Activated CD4-positive, alpha-beta memory T cell treated with anti-CD3 and anti-CD28 coated beads for 36 hours (primary cell): ENCODE measurements at places on chromosomes 2 and 18. TPM values are rescaled to one million over a fixed set of nuclear protein-coding genes. Genes with fewer than 3 reads are reported as not detected.
A peak's percentile ranks its signal among the peaks of the same experiment; 100 is the strongest.

Gene SH2D6
- 0.65 TPM for total RNA-seq

Gene CFC1
- not detected for total RNA-seq

Gene LOXHD1
- total RNA-seq: 0.05 TPM

Gene CNDP1
- total RNA-seq: not detected

Gene PAX3
- not detected for total RNA-seq

Gene DLX1
- total RNA-seq: not detected

Gene MLPH
- not detected for total RNA-seq

Gene CBLN2
- not detected for total RNA-seq

Gene CD226
- total RNA-seq: 66.8 TPM

Gene MEP1B
- not detected for total RNA-seq

DNA sequence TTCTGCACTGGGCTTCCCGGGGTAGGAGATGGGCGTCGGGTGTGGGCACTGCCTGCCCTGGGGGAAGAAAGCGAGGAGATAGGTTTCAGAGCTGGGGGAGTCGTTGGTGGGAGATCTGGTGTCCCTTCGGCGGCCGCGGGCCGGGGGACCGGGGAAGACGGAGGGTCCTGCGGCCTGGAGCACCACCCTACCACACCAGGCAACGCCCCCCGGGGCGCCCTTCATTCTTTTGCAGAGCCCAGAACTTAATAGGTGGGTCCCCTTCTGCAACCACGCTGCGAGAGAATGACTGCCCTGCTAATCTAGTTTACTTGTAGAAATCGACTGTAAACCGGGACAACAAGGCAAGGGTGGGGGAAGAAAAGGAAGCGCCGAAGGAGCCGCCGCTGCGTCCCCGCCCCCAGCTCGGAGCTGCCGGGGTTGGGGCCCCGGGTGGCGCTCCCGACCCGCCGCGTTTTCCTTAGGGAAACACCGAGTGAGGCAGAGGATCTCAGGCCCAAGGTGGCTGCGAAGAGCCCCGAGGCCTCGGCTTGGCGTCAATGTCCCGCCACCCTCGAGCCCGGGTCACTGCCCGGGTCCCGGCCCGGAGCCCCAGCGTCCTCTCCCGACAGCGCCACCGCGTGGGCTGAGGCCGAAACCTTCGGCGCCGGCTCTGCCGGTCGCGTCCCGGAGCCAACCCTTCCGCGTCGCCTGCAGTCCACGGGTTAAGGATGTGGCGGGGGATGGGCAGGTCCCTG lies 5.4 kb upstream of the SATB2 start:
- H3K36me3 ChIP-seq: peaks cover 2% of the 10 kb centered on the region
- peak overlapping the region; percentile 48 for H3K4me3 ChIP-seq
- H3K4me1 ChIP-seq: peaks cover 17% of the 10 kb centered on the region
- peak overlapping the region; percentile 45 for H3K27ac ChIP-seq
- H3K27me3 ChIP-seq: peaks cover 70% of the 10 kb centered on the region

DNA sequence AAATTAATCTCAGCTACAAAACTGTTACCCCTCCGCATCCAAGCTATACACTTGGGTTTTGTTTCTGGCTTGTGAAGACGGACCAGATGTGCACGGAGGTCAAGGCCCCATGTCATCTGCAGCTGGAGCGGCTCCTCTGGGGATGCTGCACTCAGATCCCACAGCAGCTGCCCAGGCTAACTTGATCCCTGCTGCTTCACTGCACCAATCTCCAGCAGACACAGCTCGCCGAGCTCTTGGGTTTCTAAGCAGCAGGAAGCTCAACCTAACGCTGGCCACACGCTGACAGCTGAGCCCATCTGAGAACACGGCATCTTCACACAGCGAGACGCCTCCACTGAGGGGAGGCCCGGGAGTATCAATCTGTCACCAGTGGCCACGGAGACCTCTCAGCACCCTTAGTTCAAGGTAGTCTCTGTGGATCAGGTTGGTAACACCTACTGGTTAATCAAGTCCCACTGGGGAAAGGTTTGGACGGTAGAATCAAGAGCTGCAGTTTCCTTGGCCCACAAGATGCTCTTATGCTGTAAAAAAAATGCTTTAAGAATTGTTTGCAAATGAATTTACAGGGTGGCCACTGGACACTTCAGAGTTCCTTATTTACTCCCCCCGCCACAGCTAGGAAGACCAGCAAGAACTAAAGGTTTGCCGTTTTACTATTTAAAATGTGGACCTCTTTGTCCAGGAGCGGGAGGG lies 67.5 kb downstream of the EMILIN2 start:
- H3K4me1 ChIP-seq: peaks cover 10% of the 10 kb centered on the region
- H3K27ac ChIP-seq: peak overlapping the region; percentile 28
- H3K36me3 ChIP-seq: peaks cover 45% of the 10 kb centered on the region
- no peaks in the 10 kb centered on the region for H3K27me3 ChIP-seq
- H3K4me3 ChIP-seq: no peak overlapping the region

DNA sequence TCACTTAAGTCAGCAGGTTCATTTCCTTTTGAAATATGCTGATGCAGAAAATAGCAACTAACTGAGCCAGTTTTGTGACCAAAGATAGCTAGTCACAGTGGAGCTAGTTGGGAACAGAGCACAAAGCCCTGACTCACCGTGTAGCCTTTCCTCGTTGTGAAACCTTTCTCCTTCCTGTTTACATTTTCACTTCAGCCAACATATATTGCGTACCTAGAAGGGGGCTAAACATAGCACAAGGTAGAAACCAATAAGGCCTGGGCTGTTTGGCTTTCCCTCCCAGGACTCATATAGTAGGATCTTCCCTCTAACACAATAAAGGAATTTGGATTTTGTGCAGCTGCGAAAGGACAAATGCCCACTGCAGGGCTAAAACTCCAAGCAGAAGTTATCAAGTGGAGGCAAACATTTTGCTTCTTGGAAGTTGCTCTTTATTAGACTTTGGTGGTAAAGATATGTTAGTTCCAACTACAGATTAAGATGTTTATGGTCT lies 24.5 kb upstream of the LPIN2 start:
- no peaks in the 10 kb centered on the region for H3K36me3 ChIP-seq
- no peak overlapping the region for H3K27ac ChIP-seq
- DNase-seq: peak; percentile 45
- H3K27me3 ChIP-seq: no peaks in the 10 kb centered on the region

- DNase-seq: no peak
- no peaks in the 10 kb centered on the region for H3K36me3 ChIP-seq
- H3K27ac ChIP-seq: no peak overlapping the region
- H3K27me3 ChIP-seq: peaks cover 11% of the 10 kb centered on the region
- H3K4me1 ChIP-seq: peaks cover 7% of the 10 kb centered on the region
These were observed 14.1 kb downstream of the SLC4A3 start for GRCh38 chr2:219641390-219642068.

DNA sequence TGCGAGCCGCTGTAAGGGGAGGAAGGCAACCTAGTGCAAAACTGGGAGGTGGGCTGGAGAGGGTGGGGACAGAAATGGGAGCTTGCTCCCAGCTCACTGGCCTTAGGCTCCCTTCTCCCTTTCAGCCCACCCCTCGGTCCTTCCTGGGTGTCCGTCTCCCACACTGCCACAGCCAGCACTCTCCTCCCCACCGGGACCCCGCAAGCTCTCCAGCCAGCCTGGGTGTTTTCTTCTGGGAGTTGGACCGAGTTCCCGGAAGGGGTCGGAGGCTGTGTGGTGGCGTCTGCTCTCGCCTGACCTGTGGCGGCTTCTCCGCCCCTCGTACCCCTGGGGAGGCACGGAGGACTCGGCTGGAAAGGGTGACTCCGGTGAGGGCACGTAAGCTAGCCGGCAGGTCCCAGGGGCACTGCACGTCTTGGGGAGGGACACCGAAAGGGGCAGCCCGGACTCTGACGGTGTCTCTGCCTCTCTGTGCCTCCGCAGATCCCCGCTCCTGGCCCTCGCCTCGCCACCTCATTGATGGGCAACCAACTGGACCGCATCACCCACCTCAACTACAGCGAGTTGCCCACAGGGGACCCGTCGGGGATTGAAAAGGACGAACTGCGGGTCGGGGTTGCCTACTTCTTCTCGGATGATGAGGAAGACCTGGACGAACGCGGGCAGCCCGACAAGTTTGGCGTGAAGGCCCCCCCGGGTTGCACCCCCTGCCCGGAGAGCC lies 1.1 kb downstream of the LRATD1 start:
- peaks cover 45% of the 10 kb centered on the region for H3K27me3 ChIP-seq
- H3K27ac ChIP-seq: no peak overlapping the region
- peaks cover 5% of the 10 kb centered on the region for H3K4me1 ChIP-seq
- peaks cover 3% of the 10 kb centered on the region for H3K36me3 ChIP-seq
- DNase-seq: no peak

DNA sequence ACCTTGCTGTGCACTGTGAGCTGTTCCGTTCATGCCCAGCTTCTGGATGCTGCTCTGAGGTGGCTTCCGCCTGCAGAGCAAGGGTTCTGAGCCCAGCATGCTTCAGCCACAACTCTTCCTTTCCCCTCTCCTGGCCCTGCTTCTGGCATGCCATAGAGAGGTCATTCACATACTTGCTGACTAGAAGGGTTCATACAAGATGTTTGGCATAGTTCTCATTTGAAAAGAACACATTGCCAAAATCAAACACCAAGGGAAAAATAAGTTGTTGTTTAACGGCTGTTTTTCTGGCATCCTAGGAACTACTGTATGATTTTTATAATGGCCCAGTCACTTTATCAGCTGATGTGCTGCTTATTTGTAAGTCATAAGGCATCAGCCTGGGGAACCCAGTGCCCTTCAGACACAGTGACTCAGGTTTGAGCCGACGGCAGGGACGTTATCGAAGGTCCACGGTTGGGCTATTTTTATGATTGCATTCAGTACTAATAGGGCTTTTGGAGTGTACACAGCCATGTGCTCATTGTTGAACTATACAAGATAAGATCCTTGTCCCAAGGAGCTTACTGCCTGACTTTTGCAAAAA lies 53.9 kb upstream of the CTAGE1 start:
- no peak overlapping the region for H3K27ac ChIP-seq
- no peaks in the 10 kb centered on the region for H3K36me3 ChIP-seq
- no peak for DNase-seq
- no peak overlapping the region for H3K4me3 ChIP-seq
- H3K4me1 ChIP-seq: no peaks in the 10 kb centered on the region

GRCh38 chr2:191125646-191126045 lies 25.1 kb downstream of the STAT4 start:
- DNase-seq: no peak
- H3K27me3 ChIP-seq: no peaks in the 10 kb centered on the region
- H3K4me3 ChIP-seq: no peak overlapping the region
- H3K4me1 ChIP-seq: peaks cover 71% of the 10 kb centered on the region
- H3K27ac ChIP-seq: peak overlapping the region; percentile 33
- peaks cover 37% of the 10 kb centered on the region for H3K36me3 ChIP-seq

- H3K27me3 ChIP-seq: no peaks in the 10 kb centered on the region
- DNase-seq: no peak
- H3K4me1 ChIP-seq: no peaks in the 10 kb centered on the region
- no peak overlapping the region for H3K4me3 ChIP-seq
- H3K36me3 ChIP-seq: no peaks in the 10 kb centered on the region
- H3K27ac ChIP-seq: no peak overlapping the region
These were observed 36.6 kb upstream of the CETN1 start for GRCh38 chr18:543447-544078.

DNA sequence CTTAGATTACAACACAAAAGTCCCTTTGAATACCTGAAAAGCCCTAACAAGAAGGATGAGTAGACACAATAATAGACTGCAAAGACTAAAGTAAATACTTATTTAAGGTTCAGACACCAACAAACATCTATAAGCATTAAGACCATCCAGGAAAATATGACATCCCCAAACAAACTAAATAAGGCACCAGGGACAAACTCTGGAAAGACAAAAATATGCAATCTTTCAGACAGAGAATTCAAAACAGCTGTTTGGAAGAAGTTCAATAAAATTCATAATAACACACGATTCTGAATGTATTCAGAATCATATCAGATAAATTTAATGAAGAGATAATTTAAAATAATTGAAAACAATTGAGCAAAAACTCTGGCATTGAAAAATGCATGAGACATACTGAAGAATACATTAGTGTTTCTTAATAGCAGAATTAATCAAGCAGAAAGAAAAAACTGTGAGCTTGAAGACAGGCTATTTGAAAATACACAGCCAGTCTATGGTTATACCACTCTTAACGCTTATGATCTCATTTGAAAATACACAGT lies 1388.8 kb downstream of the DSC3 start:
- no peaks in the 10 kb centered on the region for H3K4me1 ChIP-seq
- DNase-seq: no peak
- no peaks in the 10 kb centered on the region for H3K27me3 ChIP-seq
- no peaks in the 10 kb centered on the region for H3K36me3 ChIP-seq

DNA sequence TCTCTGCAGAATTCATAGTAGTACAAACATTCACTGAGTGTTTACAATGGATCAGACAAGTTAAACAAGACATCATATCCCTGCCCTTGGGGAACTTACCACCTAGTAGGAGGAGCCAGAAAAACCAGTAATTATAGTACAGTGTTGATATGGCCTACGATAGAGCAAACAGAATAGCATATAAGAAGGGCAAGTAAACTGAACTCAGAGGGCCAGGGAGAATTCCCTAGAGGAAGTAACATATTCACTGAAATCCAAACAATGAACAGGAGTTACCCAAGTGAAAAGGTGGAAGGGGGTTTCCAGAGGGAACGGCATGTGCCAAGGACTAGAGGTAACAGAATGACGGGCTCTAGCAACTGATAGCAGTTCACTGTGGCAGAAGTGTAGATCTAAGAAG lies 34.1 kb downstream of the NHEJ1 start:
- no peak overlapping the region for H3K27ac ChIP-seq
- H3K4me3 ChIP-seq: no peak overlapping the region
- H3K27me3 ChIP-seq: no peaks in the 10 kb centered on the region
- DNase-seq: no peak

DNA sequence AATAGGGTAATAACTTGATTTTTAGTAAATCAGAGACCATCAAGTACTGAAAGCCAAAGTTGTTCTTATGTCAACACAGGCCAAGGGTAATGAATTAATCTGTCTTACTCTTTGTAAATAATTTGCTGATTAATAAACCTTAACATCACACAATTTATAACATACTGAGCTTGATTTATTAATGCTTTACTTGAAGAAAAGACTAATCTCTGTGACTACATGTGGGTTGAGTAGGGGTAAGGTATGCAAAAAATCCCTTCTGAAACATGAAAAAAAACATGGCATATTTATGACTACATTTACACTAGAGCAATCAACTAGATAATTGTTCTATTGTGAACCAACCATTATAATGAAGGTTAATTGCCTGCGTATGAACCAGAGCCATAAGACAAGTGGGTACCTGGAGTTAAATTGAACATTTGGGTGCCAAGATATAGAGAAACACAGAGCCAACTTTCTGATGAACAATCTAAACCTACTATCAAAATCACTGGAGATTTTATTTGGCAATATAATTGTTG lies 67.7 kb upstream of the GRB14 start:
- DNase-seq: no peak
- no peak overlapping the region for H3K4me3 ChIP-seq
- no peaks in the 10 kb centered on the region for H3K4me1 ChIP-seq
- no peaks in the 10 kb centered on the region for H3K36me3 ChIP-seq

DNA sequence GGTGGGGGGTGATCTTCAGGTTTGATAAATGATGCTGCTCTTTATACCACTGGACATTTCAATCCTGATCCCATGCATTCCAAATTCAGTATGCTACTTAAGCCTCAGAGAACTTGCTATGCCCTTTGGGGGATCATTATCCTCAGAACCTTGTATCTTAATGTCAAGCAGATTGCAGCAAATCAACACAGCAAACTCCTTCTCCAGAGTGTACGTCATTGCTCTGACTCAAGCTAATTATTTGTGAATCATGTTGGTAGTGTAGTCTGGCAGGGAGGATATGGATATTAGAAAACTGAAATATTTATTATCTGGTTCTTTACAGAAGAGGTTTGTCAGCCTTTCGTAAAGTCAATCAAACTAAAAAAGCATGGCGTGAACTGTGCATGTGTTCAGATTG lies 562.5 kb upstream of the FAM98A start:
- DNase-seq: no peak
- H3K4me3 ChIP-seq: no peak overlapping the region
- H3K4me1 ChIP-seq: no peaks in the 10 kb centered on the region
- no peaks in the 10 kb centered on the region for H3K36me3 ChIP-seq
